ENCODE measurements at places on chromosomes 16 and 17.

DNA sequence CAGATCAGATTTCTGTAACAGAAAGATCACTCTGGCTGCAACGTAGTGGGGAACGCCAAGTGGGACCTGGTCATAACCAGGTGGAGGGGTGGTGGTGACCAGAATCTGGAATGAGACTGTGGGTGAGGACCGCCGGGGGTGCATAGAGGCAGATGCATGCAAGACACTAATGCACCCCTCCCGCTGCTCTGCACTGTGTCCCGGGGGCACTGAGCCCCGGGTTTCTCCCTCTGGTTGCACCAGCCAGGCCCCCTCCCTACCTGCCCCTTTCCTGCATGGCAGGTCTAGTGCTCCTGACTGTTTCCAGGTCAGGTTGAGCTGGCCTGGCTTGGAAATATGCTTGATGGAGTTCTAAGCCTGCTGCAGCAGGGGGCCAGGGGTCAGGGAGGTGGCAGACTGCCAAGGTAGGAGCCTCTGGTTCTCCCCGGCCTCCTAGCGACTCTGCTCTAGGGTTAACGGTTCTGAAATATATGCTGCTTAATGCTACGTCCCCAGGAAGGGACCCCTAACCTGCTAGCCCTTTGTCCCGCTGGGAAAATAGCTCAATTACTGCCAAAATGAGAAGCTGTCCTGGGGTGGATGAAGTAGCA is 94.3 kb downstream of the SDK2 start:
- DNase-seq: no peak

- DNase-seq: no peak
Observed at GRCh38 chr16:1157639-1158455, 4.9 kb downstream of the CACNA1H start.

GRCh38 chr16:81678326-81679095 is 100.6 kb upstream of the PLCG2 start:
- DNase-seq: no peak

DNA sequence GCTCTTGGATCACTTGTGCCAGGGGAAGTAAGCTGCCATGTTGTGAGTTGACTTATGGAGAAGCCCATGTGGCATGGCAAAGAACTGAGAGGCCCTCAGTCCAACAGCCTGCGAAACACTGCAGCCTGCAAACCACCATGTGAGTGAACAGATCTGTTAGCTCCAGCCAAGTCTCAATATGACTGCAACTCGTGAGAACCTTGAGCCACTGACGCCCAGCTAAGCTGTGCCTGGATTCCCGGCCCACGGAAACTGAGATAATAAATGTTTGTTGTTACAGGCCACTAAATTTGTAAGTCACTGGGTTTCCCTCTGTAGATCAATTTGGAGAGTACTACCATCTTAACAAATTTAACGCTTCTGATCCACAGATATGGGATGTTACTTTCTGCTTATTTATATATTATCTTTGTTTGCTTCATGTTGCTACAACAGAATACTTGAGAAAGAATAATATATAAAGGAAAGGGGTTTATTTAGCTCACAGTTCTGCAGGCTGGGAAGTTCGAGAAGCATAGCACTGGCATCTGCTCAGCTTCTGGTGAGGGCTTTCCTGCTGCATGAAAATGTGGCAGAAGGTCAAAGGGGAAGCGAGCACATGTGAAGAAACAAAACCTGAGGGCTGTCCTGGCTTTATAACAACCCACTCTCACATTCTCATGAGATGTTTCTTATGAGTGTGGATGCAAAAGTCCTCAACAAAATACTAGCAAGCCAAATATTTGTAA is 29.4 kb upstream of the ATP2A3 start:
- no peak for DNase-seq

DNA sequence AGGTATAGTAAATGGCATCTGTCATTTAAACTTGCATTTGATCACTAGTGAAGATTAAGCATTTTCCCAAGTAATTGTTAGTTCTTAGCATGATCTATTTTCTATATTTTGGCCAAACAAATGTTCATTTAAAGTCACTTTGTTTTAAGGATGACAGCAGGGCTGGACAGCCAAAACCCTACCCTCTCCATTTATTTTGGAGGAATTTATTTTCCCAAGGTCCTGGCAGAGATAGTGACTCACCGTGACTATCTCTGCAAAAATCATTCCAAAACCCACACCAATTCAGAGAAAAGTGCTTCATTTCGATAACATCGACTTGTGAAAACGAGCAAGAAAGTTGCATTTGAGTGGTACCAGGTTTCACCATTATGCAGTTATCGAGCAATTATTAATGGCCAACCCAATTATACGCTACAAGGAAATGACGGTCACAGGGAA is 665 bp upstream of the AKAP1 start:
- DNase-seq: no peak

DNA sequence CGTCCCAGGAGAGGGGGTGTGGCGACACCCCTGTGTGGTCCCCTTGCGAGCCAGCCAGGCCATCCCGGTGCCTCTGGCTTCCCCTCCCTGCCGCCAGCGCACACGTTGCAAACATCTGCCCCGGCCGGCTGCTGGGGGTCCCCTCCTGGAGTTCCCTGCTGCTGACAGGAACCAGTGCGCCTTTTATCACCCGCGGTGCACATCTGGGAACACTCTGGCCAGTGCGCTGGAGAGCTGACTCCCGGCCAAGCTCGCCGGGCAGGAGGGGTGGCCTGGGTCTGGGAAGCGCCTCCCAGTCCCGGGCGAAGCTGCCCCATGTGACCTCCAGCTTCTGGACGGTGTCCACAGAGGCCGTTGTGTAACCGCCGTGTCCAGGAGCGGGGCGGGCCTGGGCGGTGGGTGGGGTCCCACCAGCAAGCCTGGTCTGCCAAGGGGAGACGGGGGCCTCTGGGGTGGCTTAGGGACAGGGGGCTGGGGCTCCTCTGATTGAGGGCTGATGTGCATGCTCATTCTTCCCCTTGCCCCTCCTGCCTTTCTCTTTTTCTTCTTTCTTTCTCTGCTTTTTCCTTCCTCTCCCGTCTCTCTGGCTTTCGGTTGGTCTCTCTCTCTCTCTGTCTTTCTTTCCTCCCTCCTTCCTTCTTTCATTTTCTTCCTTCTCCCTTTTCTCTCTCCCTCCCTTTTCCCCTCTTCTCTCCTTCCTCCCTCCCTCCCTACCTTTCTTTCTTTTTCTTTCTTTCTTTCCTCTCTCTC is 25.2 kb upstream of the CIBAR2 start:
- no peak for DNase-seq

DNA sequence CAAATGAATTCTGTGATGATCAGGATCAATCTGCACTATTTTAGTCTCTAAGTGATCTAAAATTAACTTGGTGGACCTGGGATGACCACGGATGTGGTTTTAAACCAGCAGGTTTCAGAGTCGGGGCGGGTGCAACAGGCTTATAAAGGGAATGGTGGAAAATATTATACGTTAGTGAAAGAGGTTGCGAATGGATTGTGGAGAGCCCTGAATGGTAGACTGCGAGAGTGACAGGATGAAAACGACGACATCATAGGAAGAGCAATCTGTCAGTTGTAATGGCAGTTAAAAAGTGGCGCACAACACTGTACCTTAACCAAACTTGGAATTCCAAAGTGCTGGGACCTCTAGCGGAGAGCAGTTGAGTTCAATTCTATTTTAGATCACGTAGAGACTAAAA is 1.2 kb upstream of the CYB5B start:
- DNase-seq: no peak

DNA sequence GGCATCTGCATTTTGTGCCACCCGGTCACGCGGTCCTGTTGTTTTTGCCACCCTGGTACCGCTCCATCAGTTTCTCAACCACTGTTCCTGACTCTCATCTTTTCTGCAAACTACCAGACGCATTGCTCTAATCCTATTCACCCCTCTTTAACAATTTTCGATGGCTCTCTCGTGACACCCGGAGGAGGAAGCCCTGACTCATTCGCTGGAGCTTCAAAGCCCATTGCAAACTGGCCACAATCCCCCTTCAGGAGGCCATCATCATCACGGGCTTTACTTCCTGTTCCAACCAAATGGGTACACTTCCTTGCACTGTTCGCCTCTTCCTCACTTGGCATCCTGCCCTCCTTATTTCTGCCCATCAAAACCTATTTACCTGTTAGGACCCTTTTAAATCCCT is 155.3 kb downstream of the RGS9 start:
- DNase-seq: no peak

- no peak for DNase-seq
Observed at GRCh38 chr16:86034421-86034919, 135.5 kb downstream of the IRF8 start.

GRCh38 chr17:57625957-57626356 is 119.1 kb downstream of the CCDC182 start:
- DNase-seq: no peak

DNA sequence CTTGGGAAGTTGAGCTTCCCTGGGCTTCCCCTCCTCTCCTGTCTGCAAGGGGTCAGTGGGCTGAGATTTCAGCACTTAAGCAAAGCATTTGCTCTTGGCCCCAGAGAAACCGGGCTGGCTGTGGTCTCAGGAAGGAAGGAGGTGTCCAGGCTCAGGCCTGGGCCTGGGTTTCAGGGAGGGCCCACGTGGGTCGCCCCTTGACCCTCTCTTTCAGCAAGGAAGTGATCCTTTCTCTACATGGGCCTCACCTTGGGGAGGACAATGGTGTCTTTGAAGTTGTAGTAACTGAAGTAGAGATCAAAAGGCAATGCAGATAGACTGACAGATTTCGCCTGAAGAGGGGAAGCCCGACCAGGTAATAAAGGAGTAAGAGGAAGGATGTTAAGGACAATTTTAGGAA is 2.7 kb downstream of the NOD2 start:
- no peak for DNase-seq

- DNase-seq: no peak
Observed at GRCh38 chr17:42891539-42892152, 9.0 kb upstream of the G6PC1 start.

- peak; percentile 89 for DNase-seq
Observed at GRCh38 chr16:89560378-89561141, at the start of gene RPL13. Gene RPL13, plus strand, starts transcription at chr16:89560682. Its CDS starts 278 bp downstream, at chr16:89560960.

GRCh38 chr16:35310999-35311398 is 1851.6 kb downstream of the TP53TG3F start:
- no peak for DNase-seq

GRCh38 chr17:82960419-82961271 is 118.8 kb upstream of the METRNL start:
- no peak for DNase-seq

DNA sequence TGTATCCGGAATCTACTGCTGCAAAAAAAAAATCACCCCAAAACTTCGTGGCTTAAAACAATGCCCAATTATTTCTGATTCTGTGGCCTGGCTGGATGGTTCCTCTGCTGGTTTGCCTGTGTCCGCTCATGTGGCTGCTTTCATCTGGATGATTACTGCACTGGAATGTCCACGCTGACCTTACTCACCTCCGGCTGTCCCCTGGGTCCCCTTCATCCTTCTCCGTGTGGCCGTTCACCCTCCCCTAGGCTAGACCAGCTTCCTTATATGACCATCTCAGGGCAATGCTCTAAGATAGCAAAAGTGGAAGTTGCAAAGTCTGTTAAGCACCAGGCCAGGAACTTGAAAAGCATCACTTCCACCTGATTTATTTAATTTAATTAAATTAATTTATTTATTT is 31.4 kb upstream of the SPNS2 start:
- no peak for DNase-seq

DNA sequence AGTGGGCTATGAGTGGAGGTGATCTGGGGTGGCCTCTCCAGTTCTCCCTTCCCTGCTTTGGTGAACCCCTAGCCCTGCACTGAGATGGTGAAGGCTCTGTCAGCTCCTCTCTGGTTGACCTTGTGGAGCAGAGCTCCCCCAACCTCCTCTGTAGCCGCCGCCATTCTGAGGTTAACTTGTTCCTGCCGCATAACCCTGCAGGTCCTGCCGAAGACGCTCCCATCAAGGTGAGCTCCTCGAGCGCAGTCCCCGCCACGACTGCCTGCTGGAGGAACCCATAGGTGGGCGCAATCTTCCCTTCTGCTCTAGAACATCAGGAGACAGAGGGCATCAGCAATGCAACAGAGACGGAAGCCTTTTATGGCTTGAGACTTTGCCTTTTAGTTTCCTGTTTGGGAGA is 15.2 kb upstream of the SLC47A2 start:
- DNase-seq: no peak

DNA sequence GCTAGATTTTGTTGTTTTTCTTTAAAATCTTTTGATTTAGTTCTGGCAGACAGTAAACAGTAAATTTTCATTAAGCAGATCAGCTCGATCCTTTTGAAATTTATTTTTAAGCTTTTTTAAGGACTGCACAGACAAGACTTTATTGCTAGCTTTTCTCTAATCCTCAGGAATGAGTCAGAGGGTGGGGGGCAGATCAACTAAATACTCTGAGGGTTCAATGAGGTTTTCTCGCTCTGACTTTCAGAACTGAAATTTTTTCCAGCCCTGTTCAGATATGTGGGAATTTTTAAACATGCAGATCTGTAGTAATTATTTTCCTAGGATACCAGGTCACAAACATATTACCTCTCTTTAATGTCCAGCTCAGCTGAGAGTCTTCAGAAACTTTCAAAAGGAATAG is 977.2 kb downstream of the CDH11 start:
- DNase-seq: no peak

- no peak for DNase-seq
Observed at GRCh38 chr16:61969077-61969382, 67.2 kb downstream of the CDH8 start.

DNA sequence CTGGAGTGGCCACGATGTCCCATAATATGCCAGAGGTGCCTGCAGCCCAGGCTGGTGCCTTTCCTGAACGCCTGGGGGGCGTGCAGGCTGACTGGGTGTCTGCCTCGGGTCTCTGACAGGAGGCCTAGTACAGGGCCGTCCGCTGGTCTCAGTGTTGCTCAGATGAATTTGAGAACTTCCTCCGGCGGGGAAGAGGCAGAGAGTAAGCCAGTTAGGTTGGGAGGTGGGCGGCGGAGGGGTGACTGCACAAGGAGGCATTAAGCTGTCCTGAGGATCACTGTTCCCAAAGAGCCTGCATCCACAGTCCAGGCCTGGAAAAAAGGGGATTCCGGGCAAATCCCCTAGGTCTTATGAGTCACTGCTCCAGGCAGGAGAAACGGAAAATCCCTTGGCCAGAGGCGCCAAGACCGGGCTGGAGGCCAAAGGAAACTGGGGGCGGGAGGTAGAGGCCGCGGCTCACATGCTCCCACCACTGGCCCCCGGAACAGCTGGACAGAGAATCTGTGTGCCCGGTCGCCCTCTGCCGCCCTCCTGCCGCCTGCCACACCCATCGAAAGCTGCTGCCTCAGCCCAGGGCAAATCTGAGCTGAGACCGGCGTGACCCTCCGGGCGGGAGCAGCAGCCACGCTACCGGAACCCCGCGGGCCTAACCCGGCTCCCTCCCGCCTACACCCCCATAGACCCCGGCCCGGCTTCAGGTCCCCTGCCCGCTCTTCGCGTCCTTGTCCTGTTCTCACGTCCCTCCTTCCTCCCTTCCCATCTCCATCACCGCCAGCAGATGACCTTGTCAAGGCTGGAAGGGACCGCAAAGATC is 1.2 kb downstream of the TRIM47 start:
- no peak for DNase-seq

DNA sequence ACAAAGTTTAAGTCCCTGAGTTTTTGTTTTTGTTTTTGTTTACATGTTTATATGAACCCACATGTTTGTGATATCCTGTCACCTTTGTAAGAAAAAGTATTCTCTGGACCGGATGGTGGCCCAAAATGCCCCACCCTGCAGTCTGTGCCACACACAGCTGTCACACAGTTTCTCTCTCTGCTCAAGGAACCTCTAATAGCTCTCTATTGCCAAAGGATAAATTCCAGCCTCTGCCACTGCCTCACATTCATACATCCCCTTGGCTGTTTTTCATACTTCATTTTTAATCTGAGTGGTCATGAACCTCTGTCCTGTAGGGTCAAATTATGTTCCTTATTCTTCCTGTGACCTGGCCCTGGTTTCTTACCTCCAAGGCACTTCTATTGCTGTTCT is 520.3 kb upstream of the CDH5 start:
- DNase-seq: no peak

GRCh38 chr16:25007284-25007984 is 7.7 kb downstream of the ARHGAP17 start:
- DNase-seq: no peak

- DNase-seq: no peak
Observed at GRCh38 chr17:51032850-51033249, 87.8 kb downstream of the SPAG9 start.

All from T-helper 22 cell (primary cell).